A172 (cell line): ENCODE measurements at places on chromosomes 11 and 22.

- no peak for DNase-seq
These were observed 679.9 kb downstream of the KCNA4 start for GRCh38 chr11:29336727-29337575.

DNA sequence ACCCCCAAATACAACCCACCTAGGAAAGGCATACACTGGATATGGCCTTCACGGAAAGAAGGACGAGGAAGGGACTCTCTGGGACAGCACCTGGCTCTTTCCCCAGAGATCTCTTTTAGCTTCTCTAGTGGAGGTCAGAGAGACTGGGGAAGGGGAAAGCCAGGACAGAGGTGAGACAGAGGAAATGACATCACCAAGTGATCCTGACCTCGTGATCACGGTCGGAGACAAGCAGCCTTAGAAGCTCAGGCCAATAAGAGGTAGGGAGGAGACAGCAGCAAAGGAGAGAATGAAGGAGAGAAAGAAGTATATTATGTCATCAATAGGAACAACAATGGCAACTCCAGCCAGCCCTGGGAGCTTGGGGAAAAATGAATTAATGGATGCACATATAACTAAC is 15.4 kb upstream of the TMPRSS13 start:
- DNase-seq: no peak

- no peak for DNase-seq
These were observed 10.0 kb upstream of the RAB1B start for GRCh38 chr11:66258473-66258893.

DNA sequence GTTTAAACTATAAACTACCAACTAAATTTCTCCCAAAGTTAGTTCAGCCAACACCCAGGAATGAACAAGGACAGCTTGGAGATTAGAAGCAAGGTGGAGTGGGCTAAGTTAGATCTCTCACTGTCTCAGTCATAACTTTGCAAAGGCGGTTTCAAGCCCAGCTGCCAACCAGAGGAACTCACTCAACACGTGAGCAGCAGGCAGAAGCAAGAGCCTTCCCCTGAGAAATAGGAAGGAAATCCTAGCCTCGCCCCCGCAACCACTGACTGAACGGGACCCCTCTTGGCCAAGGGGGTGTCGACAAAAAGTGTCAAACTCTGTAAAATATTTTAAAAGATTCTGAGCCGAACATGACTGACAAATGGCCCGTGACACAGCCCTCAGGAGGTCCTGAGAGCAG is 4.4 kb upstream of the KRTAP5-9 start:
- no peak for DNase-seq

DNA sequence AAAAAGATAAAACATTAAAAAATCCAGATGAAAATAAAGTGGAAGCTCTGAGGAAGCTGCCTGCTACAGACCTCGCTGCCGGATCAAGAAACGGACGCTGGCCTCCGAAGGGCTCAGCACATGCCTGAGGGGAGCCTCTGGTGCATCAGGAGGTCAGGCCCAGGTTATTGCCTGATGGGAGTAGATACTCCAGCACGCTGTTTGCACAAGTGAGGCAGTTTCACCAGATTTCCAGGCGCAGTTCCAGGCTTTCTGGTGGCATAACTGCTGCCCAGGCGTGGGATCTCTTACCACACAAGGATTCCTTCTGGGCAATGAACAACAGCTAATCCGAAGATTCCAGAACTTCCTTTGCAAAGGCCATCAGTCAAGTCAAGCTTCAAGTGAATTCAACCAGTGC is 154.2 kb downstream of the MPPED1 start:
- no peak for DNase-seq

GRCh38 chr11:106449763-106450162 is 372.3 kb downstream of the AASDHPPT start:
- DNase-seq: no peak

GRCh38 chr22:22756109-22756508 is 111.7 kb downstream of the GGTLC2 start:
- DNase-seq: no peak

- DNase-seq: no peak
These were observed 25.7 kb downstream of the MPPED2 start for GRCh38 chr11:30560206-30561106.

DNA sequence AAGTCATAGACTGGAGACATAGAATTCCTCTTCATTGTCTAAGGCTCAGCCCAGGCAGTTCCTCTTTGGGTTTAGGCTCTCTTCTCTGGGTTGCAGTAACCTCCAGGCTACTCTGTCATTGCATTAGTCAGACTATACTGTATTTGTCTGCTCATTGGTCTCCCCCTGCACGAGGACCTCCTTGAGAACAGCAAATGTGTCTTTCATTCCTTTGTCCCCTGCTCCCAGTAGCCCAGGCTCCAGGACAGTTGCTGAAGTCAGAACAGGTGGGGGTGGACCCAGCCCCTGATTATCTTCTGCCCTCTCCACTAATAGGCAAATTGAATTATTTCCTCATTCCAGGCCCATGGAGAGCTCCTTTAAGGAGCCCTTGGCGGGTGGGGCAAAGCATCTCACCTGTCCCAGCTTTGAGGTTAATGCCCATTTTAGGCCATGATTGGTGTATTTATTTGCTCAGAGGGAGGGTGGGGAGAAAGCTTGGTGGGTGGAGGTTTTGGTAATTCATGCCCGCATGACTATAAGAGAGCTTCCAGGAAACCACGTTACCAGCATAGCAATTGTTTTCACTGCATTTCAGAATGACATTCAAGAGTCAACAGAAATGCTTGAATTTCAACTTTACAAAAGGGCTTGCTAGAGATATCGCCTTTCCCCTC is 40.9 kb downstream of the NAV2 start:
- no peak for DNase-seq

DNA sequence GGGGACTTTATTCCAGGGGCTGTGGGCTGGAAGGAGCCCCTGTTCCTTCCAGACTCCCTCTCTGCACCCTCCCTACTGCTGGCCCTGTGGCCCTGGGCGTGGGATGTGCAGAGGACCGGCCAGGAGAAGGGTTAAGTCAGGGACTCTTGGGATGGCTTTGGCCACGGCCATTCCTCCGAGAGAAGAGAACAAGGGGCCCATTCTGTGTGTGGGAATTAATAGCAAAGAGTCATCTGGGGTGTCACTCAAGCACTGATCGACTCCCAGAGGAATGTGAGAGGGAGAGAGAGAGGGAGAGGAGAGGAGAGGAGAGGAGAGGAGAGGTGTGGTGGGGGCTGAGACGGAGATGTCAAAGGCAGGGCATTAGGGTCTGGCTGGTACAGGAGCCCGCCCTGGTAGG is 14.2 kb upstream of the SOX10 start:
- DNase-seq: peak; percentile 7

DNA sequence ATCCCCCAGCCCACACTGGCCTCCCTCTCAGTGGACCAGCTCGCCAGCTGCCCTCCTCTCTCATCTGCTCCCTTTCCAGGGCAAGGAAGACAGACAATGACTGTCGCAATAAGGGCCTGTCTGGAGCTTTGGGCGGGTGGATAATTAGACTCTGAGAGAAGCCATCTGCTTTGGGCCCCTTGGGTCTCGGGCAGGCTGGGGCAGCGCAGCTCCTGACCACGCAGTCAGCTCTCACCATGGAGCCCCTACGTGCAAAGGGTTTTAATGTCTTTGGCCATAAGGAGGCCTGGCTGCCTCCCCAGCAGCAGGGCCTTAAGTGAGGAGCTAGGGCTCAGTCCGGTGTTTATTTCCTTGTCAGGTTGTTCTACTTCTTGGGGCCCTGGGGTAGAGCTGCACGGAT is 153.9 kb downstream of the CHST1 start:
- no peak for DNase-seq

- no peak for DNase-seq
These were observed 5.1 kb downstream of the APBB1 start for GRCh38 chr11:6413791-6414201.
